Regular cardiac myocyte (primary cell): ENCODE measurements at places on chromosomes 6 and 20. TPM values are rescaled to one million over a fixed set of nuclear protein-coding genes. Genes with fewer than 3 reads are reported as not detected.

Gene PLEKHG1
- 0.56 and 1.5 TPM in 2 replicates for total RNA-seq

Gene PPP1R16B
- total RNA-seq = 0.58 and 2.0 TPM in 2 replicates

Gene DEFB124
- not detected in 2 replicates for total RNA-seq

Gene C20orf144
- 0.19 and 0.28 TPM in 2 replicates for total RNA-seq

Gene MOXD1
- total RNA-seq = 29.3 and 135 TPM in 2 replicates

Gene SLC22A16
- under 0.01 TPM in 1 of 2 replicates, not detected in the other for total RNA-seq

Gene RAD21L1
- 0.19 TPM in 1 of 2 replicates, not detected in the other for total RNA-seq

Gene TTK
- total RNA-seq = 6.2 and 37.6 TPM in 2 replicates

Gene MAS1L
- not detected in 2 replicates for total RNA-seq

Gene KIF6
- under 0.01 and 0.28 TPM in 2 replicates for total RNA-seq

Gene TRIM10
- under 0.01 TPM in 1 of 2 replicates, not detected in the other for total RNA-seq

Gene TNFRSF21
- 9.4 and 15.8 TPM in 2 replicates for total RNA-seq

Gene SLA2
- under 0.01 TPM in 1 of 2 replicates, not detected in the other for total RNA-seq

Gene PDE7B
- 60.0 and 71.6 TPM in 2 replicates for total RNA-seq

Gene PGC
- not detected in 2 replicates for total RNA-seq

Gene RAB44
- under 0.01 TPM in 2 replicates for total RNA-seq

Gene ERVFRD-1
- total RNA-seq = not detected in 2 replicates

Gene FOXA2
- not detected in 2 replicates for total RNA-seq

Gene TRIM31
- total RNA-seq = not detected in 2 replicates

Gene NFATC2
- under 0.01 and 0.19 TPM in 2 replicates for total RNA-seq

Gene DNMT3B
- total RNA-seq = 2.0 and 2.1 TPM in 2 replicates

Gene NOTCH4
- 0.85 and 1.5 TPM in 2 replicates for total RNA-seq

Gene CCN5
- total RNA-seq = under 0.01 and 3.7 TPM in 2 replicates

Gene ARMC12
- under 0.01 and 0.28 TPM in 2 replicates for total RNA-seq

Gene TENT5A
- 35.3 and 45.7 TPM in 2 replicates for total RNA-seq

Gene GABRR1
- not detected in 2 replicates for total RNA-seq

Gene PPP1R11
- total RNA-seq = 13.5 and 16.9 TPM in 2 replicates

Gene TMEM200A
- 124 and 232 TPM in 2 replicates for total RNA-seq

Gene F13A1
- total RNA-seq = not detected in 2 replicates

Gene TCFL5
- total RNA-seq = 17.3 and 18.6 TPM in 2 replicates

Gene TREM1
- total RNA-seq = 0.19 and 21.7 TPM in 2 replicates

Gene LINC00237
- not detected in 2 replicates for total RNA-seq

Gene BIRC7
- under 0.01 and 0.28 TPM in 2 replicates for total RNA-seq
